ENCODE measurements at places on chromosomes 11 and 22. TPM values are rescaled to one million over a fixed set of nuclear protein-coding genes. Genes with fewer than 3 reads are reported as not detected.

Gene LTO1
- 24.6 TPM for total RNA-seq

Gene PLAAT3
- total RNA-seq, result 30.5 TPM

Gene EXPH5
- 1.5 TPM for total RNA-seq

Gene NLRP14
- total RNA-seq, result 0.09 TPM

Gene NUDT8
- total RNA-seq, result 2.7 TPM

Gene SMIM35
- not detected for total RNA-seq

Gene DTX4
- 1.9 TPM for total RNA-seq

Gene PGA5
- 2.1 TPM for total RNA-seq

Gene PRR33
- total RNA-seq, result not detected

Gene FAR1
- 30.7 TPM for total RNA-seq

Gene PDGFB
- total RNA-seq, result 0.16 TPM

Gene TMPRSS5
- 0.16 TPM for total RNA-seq

Gene WBP2NL
- total RNA-seq, result 0.77 TPM

Gene SAA1
- not detected for total RNA-seq

Gene APOBEC3H
- total RNA-seq, result 0.34 TPM

Gene SLC6A5
- not detected for total RNA-seq

Gene EHF
- total RNA-seq, result 1.4 TPM

Data from bronchial smooth muscle cell (primary cell).